ENCODE measurements at places on chromosomes 2 and 18. TPM values are rescaled to one million over a fixed set of nuclear protein-coding genes. Genes with fewer than 3 reads are reported as not detected.
A peak's percentile ranks its signal among the peaks of the same experiment; 100 is the strongest.

DNA sequence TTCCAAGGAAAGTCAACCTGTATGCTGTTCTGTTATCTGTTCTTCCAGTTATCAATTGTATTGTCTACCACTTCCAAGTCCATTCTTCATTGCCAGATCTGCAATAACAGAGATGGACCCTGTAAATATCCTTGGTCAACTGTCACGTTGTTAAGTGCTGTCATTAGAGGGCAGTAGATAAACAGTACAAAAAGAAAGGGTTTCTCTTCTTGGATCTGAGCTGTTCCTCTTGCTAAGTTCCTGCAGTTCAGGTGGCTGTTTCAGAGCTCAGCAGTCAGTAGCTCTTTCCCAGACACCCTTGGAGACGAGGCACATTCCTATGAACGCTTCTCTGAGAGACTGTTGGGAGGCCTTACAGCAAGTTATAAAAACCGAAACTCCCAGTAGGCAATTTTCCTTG is 957.1 kb upstream of the CHAC2 start:
- no peaks in the 10 kb centered on the region for H3K36me3 ChIP-seq
- H3K4me1 ChIP-seq = no peaks in the 10 kb centered on the region
- no peak overlapping the region for H3K27ac ChIP-seq
- H3K4me3 ChIP-seq = no peak overlapping the region
- H3K27me3 ChIP-seq = no peaks in the 10 kb centered on the region
- DNase-seq = no peak

DUSP2 gene
- 10.1 TPM for total RNA-seq

TMEM200C gene
- 8.3 TPM for total RNA-seq

STAMBP gene
- 49.7 TPM for total RNA-seq

DNA sequence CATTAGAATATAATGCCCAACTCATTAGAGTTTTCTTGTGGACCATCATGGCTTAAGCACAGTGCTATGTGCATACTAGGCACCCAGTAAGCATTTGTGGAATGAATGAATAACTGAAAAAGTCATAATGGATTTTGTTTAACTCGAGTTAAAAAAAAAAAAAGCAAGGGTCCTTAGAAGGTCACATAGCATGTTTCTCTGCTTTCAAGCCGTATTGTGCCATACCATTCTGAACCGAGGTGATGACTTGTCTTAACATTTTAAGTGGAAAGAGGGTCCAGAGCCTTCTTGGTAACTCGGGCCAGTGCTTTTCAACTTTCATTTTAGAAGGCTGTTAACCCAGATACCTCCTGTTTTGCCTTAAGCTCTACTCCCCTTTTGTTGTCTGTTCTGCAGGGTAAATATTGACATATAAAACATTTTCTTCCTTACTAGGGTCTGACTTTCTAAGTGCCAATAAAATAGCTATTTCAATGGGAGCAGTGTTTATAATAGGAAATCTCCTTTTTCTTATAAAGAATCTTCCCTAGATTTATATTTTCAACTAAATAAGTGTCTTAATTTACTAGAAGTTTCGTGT is 787 bp upstream of the ADGRF3 start:
- no peak overlapping the region for H3K27ac ChIP-seq
- H3K36me3 ChIP-seq = no peaks in the 10 kb centered on the region
- H3K27me3 ChIP-seq = no peaks in the 10 kb centered on the region
- no peak for DNase-seq

FARSB gene
- 36.1 TPM for total RNA-seq

GRCh38 chr18:59218018-59218417 is 1.9 kb upstream of the GRP start:
- H3K27ac ChIP-seq = no peak overlapping the region
- no peak overlapping the region for H3K4me3 ChIP-seq
- DNase-seq = no peak
- no peaks in the 10 kb centered on the region for H3K36me3 ChIP-seq

TXNDC2 gene
- not detected for total RNA-seq

PPP1R1C gene
- 5.3 TPM for total RNA-seq

GRCh38 chr2:58535182-58535581 is 294.1 kb upstream of the FANCL start:
- no peaks in the 10 kb centered on the region for H3K27me3 ChIP-seq
- H3K4me1 ChIP-seq = peaks cover 39% of the 10 kb centered on the region
- H3K27ac ChIP-seq = no peak overlapping the region
- no peak for DNase-seq

DNA sequence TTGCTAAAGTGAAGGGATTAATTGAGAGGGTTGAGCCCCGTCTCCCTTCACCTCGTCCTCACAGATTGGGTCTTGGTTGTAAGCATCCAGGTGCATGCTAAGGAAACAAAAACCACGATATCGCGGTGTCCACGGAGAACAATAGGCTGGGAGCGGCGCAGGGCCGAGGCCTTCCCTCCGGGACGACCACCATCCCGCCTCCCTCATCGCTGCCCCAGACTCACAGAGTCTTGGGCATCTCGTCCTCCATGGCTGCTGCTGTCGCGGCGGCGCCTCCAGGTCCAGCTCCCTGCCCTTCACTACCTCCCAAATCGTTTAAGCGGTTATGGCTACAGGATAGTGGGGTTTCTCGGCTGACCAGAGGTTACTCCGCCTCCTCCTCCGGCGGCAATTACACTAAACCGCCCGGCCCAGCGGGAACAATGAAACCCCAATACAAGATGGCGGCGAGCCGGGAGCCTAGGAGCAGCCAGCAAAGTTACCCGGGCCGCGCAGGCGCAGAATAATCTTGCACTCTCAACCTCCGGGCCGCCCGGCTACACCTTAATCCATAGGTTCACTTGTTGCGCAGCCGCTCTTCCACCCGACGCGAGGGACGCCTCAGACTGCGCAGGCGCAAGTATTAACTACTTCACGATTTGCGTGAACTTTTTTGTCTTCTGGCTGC is at the start of gene TIA1:
TSS of gene TIA1 (minus strand) at position 448 of the 667 bp plus-strand sequence. CDS start at position 250, 198 bp downstream.
- H3K27me3 ChIP-seq = no peaks in the 10 kb centered on the region
- H3K4me3 ChIP-seq = peak within 1 kb of the TSS; percentile 99
- peak within 1 kb of the TSS; percentile 99 for H3K27ac ChIP-seq
- peak; percentile 97 for DNase-seq
- no peaks in the 10 kb centered on the region for H3K4me1 ChIP-seq

DNA sequence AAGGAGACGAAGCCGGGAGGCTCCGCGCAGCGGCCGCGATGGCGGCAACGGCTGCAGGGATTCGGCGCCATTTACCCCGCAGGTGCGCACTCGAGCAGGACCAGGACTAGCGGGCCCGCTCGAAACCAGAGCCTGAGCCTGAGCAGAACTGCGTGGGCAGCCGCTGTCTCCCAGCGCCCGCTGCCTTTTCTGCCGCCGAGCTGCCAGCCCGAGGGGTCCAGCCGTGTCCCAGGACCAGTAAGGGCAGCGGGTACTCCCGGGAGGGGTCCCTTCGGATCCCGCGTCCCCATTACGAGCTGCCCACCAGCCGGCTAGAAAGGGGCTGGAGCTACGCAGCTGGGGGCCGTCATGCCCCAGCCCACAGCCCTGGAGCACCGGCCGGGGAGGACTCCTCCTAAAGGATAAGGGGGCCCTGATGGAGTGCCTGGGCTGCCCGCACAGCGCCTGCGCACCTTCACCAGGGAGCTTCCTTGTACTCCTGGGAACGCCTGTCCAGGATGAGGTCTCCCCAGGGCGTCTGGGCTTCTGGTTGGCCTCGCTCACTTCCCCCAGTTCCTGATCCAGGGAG is 9.9 kb downstream of the ALPP start:
- DNase-seq = no peak
- H3K27me3 ChIP-seq = peaks cover 22% of the 10 kb centered on the region
- H3K36me3 ChIP-seq = no peaks in the 10 kb centered on the region
- peak overlapping the region; percentile 65 for H3K4me3 ChIP-seq

FZD7 gene
- 246 TPM for total RNA-seq

ICOS gene
- not detected for total RNA-seq

FIGN gene
- 22.8 TPM for total RNA-seq

- H3K27ac ChIP-seq = no peak overlapping the region
- no peaks in the 10 kb centered on the region for H3K27me3 ChIP-seq
- H3K4me3 ChIP-seq = no peak overlapping the region
- H3K36me3 ChIP-seq = peaks cover 6% of the 10 kb centered on the region
Observed at GRCh38 chr18:13036622-13037320, 45.6 kb downstream of the CEP192 start.

GRCh38 chr18:37409878-37410277 is 155.7 kb downstream of the CELF4 start:
- no peak overlapping the region for H3K4me3 ChIP-seq
- H3K27me3 ChIP-seq = 0 out of 2 replicates have a peak, but pooled peaks cover 3% of the 10 kb centered on the region
- DNase-seq = no peak
- no peak overlapping the region for H3K27ac ChIP-seq
- no peaks in the 10 kb centered on the region for H3K36me3 ChIP-seq

GRCh38 chr18:13048061-13048595 is 57.0 kb downstream of the CEP192 start:
- H3K4me1 ChIP-seq = no peaks in the 10 kb centered on the region
- no peaks in the 10 kb centered on the region for H3K27me3 ChIP-seq
- no peak overlapping the region for H3K27ac ChIP-seq
- DNase-seq = no peak
- no peak overlapping the region for H3K4me3 ChIP-seq

GRCh38 chr2:38750891-38751595 is at the start of gene SRSF7:
Gene SRSF7 (minus strand): TSS chr2:38751361. CDS start chr2:38751256, 105 bp downstream.
- H3K4me1 ChIP-seq = peaks cover 8% of the 10 kb centered on the region
- peaks cover 34% of the 10 kb centered on the region for H3K36me3 ChIP-seq
- H3K27ac ChIP-seq = peak within 1 kb of the TSS; percentile 100
- H3K4me3 ChIP-seq = peak within 1 kb of the TSS; percentile 94
- H3K27me3 ChIP-seq = no peaks in the 10 kb centered on the region
- DNase-seq = peak; percentile 99

DNA sequence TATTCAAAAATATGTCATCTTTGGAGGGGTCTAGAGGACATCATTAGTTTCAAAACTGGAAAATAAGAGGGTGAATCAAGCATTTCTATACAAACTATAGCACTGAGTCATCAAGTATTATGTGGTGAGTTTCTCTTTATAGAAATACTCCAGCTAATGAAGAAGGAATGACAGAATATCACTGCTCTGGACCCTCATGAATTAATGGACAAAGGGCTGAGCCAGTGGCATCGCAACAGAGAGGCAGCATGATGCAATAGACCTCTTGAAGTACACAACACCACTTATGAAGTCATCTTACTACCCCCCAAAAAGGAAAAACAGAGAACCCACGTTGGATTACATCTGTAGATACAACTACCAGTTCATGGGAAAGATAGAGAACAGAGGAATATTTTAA is 27.4 kb upstream of the EIF2AK3 start:
- H3K27ac ChIP-seq = no peak overlapping the region
- H3K4me3 ChIP-seq = no peak overlapping the region
- no peaks in the 10 kb centered on the region for H3K27me3 ChIP-seq
- no peaks in the 10 kb centered on the region for H3K36me3 ChIP-seq
- no peaks in the 10 kb centered on the region for H3K4me1 ChIP-seq

- H3K36me3 ChIP-seq = no peaks in the 10 kb centered on the region
- no peak for DNase-seq
- peaks cover 10% of the 10 kb centered on the region for H3K4me1 ChIP-seq
- no peak overlapping the region for H3K4me3 ChIP-seq
- H3K27me3 ChIP-seq = no peaks in the 10 kb centered on the region
- no peak overlapping the region for H3K27ac ChIP-seq
Observed at GRCh38 chr2:9760902-9761228, 82.4 kb upstream of the TAF1B start.

DNA sequence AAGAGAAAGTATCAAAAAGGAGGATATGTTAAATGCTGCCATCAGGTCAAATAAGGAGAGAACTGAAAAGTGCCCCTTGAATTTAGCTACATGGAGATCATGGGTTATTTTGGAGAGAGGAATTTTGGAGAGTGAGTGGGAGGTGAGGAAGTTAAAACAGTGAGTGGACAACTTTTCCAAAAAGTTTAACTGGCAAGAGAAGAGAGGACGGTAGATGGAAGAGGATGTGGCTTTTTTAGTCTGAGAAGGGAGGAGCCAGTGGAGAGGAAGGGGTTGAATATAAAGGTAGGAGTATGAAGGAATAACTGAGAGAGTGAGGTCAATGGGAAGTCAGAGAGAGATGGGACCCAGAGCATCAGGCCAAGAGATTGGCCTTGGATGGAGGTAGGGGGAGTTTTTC is 62.5 kb upstream of the NFE2L2 start:
- peaks cover 8% of the 10 kb centered on the region for H3K4me1 ChIP-seq
- no peaks in the 10 kb centered on the region for H3K27me3 ChIP-seq
- no peak overlapping the region for H3K27ac ChIP-seq
- no peak overlapping the region for H3K4me3 ChIP-seq

DNA sequence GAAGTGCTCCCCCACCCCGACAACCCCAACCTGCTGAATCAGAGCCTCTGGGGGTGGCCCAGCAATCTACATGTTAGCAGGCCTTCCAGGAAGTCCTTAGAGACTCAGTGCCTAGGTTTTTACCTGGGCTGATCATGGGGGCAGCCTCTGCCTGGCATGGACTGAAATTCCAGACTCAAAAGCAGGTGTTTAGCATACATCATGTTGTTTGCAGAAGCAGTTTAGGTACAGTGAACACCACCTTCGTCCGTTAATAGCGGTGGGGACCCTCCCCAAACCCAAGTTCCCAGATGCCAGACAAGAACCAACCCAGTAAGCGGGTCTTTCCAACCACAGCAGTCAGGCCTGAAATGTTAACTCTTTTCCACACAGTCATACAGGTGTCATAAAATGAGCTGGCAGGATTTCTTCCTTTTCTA is 26.4 kb upstream of the GALR1 start:
- no peaks in the 10 kb centered on the region for H3K27me3 ChIP-seq
- no peak for DNase-seq
- no peaks in the 10 kb centered on the region for H3K4me1 ChIP-seq
- H3K4me3 ChIP-seq = no peak overlapping the region
- no peak overlapping the region for H3K27ac ChIP-seq
- H3K36me3 ChIP-seq = no peaks in the 10 kb centered on the region

- H3K4me3 ChIP-seq = no peak overlapping the region
- no peaks in the 10 kb centered on the region for H3K27me3 ChIP-seq
- H3K36me3 ChIP-seq = no peaks in the 10 kb centered on the region
- no peak overlapping the region for H3K27ac ChIP-seq
- H3K4me1 ChIP-seq = no peaks in the 10 kb centered on the region
Observed at GRCh38 chr2:80591233-80591632, 286.7 kb upstream of the LRRTM1 start.

DNA sequence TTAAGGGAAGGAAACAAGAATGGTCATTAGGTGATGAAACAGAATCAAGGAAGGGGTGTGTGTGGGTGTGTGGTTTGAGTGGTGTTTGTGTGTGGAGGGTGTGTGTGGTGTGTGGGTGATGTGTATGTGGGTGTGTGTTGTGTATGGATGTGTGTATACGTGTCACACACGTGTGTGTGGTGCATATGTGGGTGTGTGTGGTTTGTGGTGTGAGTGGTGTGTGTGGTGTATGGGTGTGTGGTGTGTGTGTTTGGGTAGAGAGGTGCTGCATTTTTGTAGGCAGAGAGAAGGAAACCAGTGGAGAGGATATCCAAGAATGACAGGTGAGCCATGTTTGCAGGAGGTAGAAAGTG is 1.1 kb upstream of the CEP192 start:
- no peaks in the 10 kb centered on the region for H3K27me3 ChIP-seq

- no peaks in the 10 kb centered on the region for H3K4me1 ChIP-seq
- 0 out of 2 replicates have a peak overlapping the region, but pooled peaks have one; percentile 42 for H3K4me3 ChIP-seq
- H3K27me3 ChIP-seq = peaks cover 26% of the 10 kb centered on the region
- no peak overlapping the region for H3K27ac ChIP-seq
- no peak for DNase-seq
Observed at GRCh38 chr2:184596819-184597411, 1.4 kb upstream of the ZNF804A start.

- no peak overlapping the region for H3K4me3 ChIP-seq
- no peaks in the 10 kb centered on the region for H3K27me3 ChIP-seq
- H3K27ac ChIP-seq = no peak overlapping the region
Observed at GRCh38 chr2:3624059-3624794, 29.3 kb downstream of the COLEC11 start.

Data from H1 (cell line).